ENCODE measurements at places on chromosomes 2 and 18.
A peak's percentile ranks its signal among the peaks of the same experiment; 100 is the strongest.

- DNase-seq, result peak; percentile 80
Measured at GRCh38 chr2:69013142-69013839, at the start of gene ANTXR1. TSS of gene ANTXR1 (plus strand) at chr2:69013179. CDS start at chr2:69013500, 321 bp downstream.

- DNase-seq, result no peak
Measured at GRCh38 chr2:142621287-142621686, 256.2 kb upstream of the KYNU start.

- no peak for DNase-seq
Measured at GRCh38 chr2:1489486-1489885, 76.2 kb downstream of the TPO start.

GRCh38 chr2:119696005-119696404 is 17.0 kb downstream of the TMEM177 start:
- DNase-seq, result no peak

DNA sequence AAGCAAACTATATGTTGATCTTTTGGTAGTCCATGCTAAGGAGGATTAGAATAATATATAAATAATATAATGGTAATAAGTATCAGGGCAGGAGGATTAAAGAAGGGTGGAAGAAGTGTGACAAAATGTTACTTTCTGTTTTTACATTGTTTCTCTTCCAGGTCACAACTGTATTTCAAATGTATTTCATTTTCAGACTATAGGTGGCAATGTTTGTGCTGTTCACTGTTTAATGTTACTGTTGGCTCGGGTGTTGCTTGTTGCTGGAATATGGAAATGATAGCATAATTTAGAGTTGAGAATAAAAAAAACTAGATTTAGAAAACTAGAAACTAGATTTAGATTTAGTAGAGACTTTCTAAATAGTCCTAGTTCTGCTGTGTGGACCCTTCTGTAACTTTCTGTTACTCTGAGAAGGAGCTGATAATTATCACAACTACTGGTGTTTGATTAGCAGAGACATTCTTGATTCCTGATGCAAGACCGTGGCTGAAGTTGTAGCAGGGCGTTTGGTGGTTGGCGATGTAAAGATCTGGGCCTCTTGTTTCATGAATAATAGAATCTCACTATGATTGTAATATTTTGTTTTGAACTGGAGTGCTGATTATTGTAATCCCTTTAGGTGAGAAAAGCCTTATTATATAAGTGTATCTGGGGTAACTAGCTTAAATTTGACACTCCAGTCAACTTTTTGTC is 7.9 kb downstream of the NEDD4L start:
- DNase-seq, result no peak

- DNase-seq, result peak; percentile 36
Measured at GRCh38 chr2:233409286-233409991, 55.1 kb downstream of the DGKD start.

DNA sequence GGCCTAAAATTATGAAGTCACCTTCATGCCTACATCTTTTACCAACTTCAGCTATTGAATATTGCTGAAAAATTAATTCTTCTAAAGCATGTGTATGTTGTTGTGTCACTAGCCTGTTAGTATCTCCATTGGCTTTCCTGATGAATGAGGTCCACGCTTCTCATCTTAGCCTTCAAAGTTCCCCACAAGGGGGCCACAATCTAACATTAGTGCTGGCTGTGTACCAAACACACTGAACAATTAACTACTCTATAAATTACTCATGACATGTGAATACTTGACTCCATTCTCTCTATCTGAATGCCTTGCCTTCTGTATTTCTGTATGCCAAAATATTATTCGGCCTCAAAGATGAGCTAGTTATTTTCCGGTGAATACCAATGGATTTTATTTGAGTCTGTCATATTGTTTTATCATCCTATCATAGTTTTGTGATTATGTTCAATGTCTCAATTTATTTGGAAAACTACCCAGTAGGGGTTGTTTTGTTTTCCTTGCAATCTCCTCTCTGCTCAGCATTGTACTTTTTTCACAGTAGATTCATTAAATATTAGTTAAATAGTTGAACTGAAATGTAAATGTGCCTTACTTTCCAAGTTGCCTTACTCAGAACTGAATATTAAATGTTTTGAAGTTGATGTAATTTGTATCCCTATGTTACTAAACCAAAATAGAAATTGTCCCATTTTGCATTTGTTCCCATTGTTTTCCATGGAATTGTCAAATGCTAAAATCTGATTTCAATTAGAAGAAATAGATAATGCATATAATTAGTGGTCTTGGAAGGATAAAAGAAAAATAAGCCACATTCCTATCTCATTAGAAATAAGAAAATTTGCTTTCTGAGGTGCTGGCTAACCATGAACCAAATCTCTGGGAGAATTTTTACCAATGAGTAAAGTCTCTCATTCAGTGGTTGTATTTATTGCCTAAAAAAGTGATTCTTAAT is 208.4 kb upstream of the COL3A1 start:
- DNase-seq, result no peak

DNA sequence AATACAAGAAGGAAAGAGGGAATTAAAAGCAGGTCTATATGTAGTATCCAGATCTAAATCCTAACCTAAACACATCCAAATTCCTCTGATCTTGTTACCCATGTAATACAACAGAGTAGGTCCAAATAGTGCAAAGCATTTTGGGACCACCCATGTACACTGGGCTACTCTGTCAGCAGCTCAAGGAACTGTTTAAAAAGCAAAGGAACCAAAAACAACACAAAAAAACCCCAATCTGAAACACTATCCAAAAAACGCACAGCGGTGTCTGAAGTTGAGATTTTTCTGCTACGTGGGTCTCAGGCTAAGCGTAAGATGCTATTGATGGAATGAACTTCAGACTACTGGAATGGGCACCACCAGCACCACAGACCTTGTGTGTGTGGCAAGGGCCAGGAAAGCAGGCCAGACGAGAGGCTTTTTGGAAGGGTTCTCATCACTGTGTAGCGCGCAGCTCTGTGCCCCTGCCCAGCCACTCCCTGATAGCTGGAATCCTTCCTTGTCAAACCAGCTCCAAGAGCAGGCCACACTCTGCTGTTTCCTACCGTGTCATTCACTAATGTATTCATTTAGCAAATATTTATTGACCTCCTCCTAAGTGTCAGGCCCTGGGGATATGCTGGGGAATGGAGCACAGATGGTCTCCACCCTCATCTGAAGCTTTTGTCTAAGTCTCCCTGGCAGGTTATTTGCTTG is 101.4 kb downstream of the COLEC12 start:
- no peak for DNase-seq

- DNase-seq, result no peak
Measured at GRCh38 chr2:174688079-174688478, 76.2 kb downstream of the CHRNA1 start.

DNA sequence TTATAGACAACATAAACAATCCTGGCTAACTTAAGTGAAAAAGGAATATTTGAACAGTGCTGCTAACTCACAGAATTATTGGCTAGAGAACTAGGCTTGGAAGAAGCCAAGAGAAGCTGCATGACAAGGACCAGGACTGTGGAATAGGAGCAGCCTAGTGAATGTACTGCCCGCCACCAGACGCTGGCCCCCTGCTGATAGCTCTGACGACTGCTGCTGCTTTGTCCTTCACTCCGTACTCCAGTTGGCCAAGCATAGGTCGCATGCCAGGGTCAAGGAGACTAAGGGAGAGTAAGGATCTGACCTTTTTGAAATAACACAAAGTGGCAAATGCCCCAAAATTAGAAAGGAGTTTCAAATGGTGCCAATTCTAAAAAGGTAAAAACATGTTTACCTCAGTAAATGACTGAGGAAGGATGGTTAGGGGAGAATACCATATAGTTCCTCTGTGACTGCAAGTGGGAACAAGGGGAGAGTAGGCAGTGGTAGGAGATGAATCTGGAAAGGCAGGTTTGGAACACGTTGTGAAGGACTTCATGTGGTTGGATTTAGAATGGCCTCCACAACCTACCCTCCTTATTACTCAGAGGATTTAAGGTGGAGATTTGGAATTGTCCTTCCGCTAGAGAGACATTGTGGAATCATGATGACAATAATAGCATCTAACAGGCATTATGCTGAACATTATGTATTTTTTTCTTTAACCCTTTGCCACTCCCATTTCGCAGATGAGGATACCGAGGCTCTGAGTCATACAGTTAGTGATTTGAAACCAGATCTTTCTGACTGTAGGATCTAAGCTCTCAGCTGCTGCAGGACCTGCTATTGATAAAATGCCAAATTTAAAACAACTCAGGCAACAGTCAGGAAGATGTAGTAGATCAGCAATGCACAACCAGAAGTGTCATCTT is 19.5 kb downstream of the STRADB start:
- DNase-seq, result no peak

GRCh38 chr2:191349990-191350389 is 104.8 kb downstream of the MYO1B start:
- DNase-seq, result no peak
